ENCODE measurements at places on chromosomes 3 and 15.

DNA sequence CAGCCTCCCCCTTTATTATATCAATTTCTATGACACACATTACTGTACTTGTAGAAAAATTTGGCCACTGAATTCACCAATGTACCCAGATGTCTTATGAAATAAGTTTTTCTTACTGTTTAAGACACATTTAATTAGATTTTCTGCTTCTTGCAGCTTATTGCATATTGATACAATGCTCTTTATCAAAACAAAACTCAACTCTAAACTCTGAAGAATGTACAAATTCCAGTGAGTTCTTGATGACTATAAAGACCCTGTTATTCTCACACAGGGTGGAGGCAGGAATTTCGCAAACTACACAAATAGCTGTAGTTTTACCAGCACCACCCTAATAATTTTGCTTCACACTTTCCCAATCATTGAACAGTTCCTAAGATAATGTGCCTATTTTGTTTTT, 22.0 kb downstream of the CMTM6 start:
- DNase-seq = no peak

- DNase-seq = no peak
Observed at GRCh38 chr3:27596334-27596841, 112.2 kb upstream of the SLC4A7 start.

GRCh38 chr3:89165636-89166263, 58.3 kb downstream of the EPHA3 start:
- no peak for DNase-seq

DNA sequence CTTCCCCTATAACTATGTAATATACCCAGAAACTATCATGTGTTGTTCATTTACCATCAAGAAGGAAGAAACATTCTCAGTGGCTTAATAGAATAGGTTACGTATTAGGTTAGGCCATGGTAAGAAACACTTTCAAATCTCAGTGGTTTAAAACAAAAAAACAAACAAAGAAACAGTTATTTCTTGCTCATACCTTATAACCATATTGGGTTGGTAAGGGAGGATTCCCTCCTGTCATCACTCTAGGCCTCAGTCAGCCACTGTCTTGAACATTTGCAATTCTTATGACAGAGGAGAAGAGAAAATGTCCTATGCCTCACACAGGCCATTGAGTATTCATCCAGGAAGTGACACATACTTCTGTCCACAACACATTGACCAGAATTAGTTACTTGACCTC, 727.7 kb upstream of the NECTIN3 start:
- DNase-seq = no peak

DNA sequence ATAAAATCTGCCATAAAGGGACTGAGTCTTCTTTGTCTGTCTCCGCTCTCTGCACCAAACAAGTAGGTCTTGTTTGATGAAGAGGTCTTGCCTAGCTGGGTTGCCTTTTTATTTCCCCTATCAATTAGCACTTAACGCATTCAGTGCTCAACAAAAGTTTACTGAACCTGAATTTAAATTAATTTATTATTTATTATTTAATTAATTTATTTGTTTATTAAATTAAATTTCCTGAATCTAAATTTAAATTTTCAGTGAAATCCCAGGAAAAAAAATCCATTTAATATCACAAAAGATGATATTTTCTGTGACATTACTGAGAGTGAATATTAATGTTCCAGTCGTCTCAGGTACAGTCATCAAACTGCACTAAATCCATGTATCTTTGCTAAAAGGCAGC, 164.9 kb upstream of the AGTR1 start:
- DNase-seq = no peak

DNA sequence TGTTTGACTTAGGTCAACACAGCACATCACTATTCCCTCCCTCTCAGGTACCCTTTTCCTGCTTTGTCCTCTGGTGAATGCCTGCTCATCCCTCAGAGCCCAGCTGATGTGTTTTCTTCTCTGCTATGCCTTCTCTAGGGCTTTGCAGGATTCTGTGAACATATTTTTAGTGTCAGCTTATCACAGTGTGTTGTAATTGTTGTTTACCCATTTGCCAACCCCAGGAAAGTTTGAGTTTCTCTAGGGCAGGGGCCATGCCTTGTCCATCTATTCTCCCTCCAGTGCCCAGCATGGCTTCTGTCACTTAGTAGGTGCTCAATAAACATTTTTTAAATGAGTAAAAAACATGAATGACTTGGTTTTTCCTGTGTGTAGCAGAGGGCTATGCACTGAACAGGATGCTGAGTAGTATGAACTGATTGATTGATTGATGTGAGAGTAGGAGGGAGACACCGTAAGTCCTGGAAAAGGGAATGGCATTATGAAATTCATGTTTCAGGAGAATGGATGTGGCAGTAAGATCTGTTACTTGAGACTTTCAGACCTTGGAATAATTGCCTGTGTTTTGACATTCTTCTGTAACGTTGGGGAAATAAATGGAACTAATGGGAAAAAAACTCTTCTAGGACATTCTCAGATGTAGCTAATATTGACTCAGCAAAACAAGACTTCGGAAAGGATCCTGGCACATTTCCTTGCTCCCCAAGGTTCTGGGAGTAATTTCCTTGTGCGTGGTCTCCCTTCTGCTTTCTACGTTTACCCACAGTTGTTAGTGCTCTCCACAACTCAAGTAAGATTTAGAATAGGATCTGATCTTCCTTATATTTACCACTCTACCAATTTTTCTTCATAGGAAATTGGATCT, 267.3 kb upstream of the TBL1XR1 start:
- no peak for DNase-seq

- DNase-seq = no peak
Observed at GRCh38 chr15:47027322-47027946, 689.9 kb upstream of the SEMA6D start.

GRCh38 chr3:194686816-194687637, 1.3 kb downstream of the FAM43A start:
- DNase-seq = no peak

DNA sequence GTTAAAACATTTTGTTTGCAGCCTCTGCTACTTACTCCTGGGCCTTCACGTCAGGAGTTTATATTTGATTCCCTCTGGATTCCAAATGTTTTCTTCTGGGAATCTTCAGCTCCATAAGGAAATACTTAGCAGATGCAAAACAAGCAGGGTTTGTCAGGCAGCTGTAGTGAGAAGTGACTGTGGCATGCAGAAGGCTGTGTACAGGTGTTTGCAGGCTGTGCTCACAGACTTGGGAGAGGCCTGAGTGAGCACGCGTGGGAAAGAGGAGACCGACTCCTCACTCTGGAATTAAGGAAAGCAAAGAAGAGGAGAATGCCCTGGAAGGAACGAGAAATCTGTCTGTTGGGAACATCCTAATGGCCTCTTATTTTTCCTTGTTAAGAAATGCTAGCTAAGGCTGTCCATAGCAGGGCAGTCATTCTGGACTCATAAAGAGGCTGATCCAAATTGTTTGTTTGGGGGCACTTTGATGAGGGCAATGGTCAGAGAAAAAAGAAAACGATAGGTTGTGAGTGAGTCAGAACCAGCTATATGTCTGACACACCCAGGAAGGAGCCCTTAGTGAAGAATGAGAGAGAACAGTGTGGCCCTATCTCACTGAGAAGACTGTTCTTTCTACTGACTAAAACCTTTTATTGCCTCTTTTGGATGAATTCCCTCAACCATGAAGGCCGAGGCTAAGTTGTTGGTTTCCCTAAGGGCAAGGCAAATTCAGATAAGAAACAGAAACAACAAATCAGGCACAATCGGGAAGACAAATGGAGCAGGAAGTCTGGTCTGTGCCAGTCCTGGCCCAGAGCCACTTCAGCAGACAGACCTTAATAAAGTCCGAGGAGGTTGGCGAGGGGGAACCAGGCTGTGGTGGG, 82.6 kb downstream of the TGFBR2 start:
- no peak for DNase-seq

GRCh38 chr3:182905623-182906022, 74.7 kb downstream of the DCUN1D1 start:
- DNase-seq = no peak

DNA sequence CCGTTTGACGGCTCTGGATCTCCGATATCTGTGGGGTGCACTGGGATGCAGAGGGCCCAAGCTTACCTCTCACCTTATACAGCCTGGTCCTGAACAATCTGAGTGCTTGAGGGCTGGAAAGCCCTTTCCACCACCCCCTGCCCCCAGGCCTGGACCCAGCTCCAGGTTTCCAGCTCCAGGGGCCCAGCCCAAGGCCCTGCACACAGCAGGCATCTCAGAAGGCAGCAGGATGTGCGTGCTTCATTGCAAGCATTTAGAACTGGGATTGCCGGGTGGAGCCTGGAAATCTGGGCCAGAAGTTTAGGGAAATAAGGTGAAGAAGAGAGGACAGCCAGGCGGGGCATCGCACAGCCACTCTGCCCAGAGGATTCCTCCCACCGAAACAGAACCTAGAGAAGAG, 25.6 kb downstream of the CCDC33 start:
- DNase-seq = no peak

DNA sequence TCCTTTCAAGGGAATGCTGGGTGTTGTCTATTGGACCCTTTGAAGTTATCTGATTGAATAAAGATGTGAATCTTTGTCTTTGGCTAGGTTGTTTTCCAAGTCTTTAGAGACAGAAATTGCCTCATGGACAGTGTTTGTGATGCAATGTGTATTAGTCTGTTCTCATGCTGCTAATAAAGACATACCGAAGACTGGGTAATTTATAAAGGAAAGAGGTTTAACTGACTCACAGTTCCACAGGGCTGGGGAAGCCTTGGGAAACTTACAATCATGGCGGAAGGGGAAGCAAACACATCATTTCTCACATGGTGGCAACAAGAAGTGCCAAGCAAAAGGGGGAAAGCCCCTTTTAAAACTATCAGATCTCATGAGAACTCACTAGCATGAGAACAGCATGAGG, 88.8 kb upstream of the PLXND1 start:
- no peak for DNase-seq

GRCh38 chr15:69454953-69455352, 2.3 kb downstream of the RPLP1 start:
- no peak for DNase-seq

DNA sequence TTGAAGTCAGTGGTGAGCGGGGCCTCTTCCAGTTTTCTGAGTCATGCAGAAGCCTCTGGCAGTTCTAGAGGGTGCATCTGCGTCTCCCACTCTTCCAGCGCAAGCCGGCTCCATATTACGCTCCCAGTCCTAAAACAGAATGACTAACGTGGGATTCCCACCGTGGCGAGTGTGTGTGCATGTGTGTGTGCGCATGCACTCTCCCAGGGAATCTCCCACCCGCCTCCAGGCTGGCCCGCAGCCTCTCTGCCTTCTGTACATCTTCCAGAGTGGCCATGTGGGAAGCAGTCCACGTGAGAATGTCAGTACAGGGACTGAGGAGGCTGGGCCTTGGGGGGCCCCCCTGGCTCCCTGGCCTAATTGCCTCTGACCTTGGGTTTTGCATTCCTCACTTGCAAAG, 87.7 kb downstream of the LSM3 start:
- no peak for DNase-seq

GRCh38 chr3:89506462-89507103, 399.2 kb downstream of the EPHA3 start:
- DNase-seq = no peak

DNA sequence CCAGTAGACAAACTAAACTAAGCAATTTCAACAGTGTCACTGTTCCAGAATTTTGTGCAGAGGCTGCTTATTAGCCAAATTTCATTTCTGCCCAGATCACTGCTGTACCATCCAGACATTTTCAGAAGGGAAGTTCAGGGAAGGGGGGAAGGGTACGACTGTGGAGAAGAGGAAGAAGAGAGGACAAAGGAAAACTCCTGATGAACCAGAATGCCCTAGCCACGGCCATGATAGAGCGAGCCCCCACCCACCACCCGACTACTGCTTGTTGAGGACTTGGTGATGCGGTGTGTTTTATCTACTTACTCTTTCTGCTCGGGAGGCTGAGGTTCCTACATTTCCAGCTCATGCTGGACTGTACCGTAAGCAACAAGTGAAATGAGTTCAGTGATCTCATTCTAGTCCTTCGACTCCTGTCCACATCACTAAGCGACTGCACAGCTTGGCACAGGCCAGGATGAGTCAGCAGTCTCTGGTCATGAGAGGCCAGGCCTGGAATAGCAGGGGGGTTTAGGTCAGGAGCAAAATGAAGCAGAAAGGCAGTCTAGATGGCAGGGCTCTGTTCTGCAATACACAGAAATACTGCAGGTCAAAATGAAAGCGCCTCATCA, 330.8 kb downstream of the TIGIT start:
- DNase-seq = no peak

DNA sequence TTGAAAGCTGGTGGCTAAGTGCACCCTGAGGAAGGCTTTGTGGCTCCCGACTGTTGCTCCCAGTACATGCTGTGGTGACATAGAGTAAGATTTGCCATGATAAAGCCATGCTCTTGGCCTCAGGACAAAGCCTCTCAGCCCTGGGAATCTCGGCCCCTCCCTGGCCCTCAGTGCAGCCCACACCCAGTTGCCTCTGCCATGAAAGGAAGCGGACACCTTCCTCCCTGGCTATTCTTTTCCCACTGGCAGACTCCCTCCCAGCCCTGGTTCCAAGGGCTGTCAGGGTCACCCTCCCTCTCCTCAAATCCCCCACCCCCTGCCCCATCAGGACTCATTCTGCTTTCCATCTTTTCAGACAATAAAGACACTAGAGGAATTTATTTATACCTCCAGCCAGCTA, 119.8 kb upstream of the NEO1 start:
- DNase-seq = no peak

- no peak for DNase-seq
Observed at GRCh38 chr3:35929158-35929557, 289.8 kb downstream of the ARPP21 start.

GRCh38 chr15:59924812-59925522, 79.1 kb upstream of the FOXB1 start:
- DNase-seq = peak; percentile 39

DNA sequence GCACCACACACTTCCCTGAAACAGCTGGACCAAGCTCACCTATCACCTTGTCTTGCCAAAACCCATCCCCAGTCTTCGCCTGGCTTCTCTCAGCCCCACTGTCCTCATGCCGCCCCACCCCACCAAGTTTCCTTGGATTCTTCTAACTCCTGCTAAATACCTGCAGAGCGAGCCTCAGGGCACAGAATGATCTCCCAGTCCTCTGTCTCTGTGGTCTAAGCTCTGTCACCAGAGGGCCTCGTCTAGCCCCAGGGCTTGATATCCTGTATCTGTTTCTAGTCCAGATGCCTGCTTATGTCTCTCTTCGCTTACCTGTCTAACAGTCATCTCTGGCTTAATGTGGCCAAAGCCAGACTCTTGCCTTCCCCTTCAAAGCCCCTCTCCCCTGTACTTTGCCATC, 9.7 kb downstream of the CCDC12 start:
- DNase-seq = no peak

GRCh38 chr15:101723171-101723873, 951 bp downstream of the TARS3 start:
- DNase-seq = no peak
